ENCODE measurements at places on chromosomes 4 and X.

DNA sequence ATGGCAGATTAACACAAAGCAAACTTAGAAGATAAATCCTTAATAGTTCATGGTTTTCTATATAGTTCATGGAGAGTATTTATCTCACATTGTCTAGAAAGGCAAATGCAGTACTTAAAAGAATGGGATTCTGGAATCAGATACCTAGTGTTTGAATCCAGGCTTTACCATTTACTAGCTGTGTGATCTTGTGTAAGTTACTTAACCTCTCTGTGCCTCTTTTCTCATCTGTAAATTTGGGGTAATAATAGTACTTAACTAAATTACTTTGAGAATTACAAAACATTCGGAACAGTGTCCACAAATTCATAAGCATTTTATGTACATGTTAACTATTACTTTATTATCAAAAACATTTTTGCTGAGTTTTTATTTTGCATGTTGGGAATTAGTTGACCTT is 15.8 kb downstream of the MAGEB1 start:
- no peak for DNase-seq

DNA sequence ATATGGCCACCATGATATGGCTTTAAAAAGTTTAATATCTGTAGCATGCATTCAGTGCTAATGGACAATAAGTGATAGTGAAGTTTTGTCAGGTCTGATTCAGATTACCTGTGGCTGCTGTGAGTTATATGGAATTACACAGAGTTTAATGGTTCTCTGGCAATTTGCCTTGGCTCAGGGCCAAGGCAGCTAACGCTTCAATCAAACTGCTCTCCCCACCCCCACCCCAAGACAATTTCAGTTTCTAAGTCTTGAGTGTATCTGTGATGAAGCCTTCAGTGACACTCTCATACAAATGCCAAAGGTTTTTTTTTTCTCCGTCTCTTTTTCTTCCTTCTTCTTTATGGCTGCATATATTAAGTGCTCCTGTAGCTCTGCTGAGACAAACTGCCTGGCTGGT is 106.6 kb downstream of the SHROOM4 start:
- DNase-seq, result no peak

DNA sequence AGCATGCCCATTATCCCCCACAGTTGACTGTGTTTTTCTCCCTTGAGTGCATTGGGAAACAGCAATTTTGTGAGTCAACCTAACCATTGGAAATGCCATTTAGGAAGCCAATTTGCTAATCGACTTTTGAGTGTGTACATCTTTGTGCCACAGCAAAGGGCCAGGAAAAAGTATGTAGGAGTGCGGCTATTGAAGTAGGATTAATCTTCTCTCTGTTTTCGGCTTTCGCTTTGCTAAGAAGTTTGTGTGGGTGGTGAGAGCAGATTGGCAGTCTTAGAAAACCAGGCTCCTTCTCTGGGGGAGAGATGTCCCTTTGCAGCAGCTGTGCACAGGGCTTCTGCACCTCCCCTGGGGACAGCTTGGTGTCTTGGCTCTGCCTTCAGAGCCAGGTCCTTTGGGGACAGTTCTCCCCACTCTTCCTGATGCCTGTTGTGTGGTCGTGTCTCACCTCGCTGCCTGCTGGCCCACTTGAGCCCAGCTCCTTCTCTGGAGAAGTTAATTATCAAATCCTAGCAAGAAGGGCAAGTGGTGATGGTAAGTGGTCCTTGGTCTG is 74.5 kb downstream of the GEMIN8 start:
- no peak for DNase-seq

- DNase-seq, result no peak
Observed at GRCh38 chrX:14779580-14779979, 93.3 kb downstream of the FANCB start.
